Dorsolateral prefrontal cortex (tissue), 122 donors: ENCODE measurements at places on chromosomes 3 and 15. TPM values are rescaled to one million over a fixed set of nuclear protein-coding genes. Genes with fewer than 3 reads are reported as not detected.

SLC2A2 gene
- total RNA-seq: not detected

CHRD gene
- 45.1 TPM for total RNA-seq

HOMER2 gene
- total RNA-seq: 39.0 TPM

NKIRAS1 gene
- 41.1 TPM for total RNA-seq

MOBP gene
- total RNA-seq: 610 TPM

KNG1 gene
- total RNA-seq: 0.97 TPM

CTSH gene
- total RNA-seq: 90.7 TPM

GOLGA8T gene
- 1.0 TPM for total RNA-seq

ADGRG7 gene
- not detected for total RNA-seq

GOLGA8S gene
- total RNA-seq: 1.4 TPM

RYR3 gene
- 53.9 TPM for total RNA-seq

ATP6V1A gene
- total RNA-seq: 274 TPM

MKRN3 gene
- total RNA-seq: 6.4 TPM

GALNT15 gene
- 49.6 TPM for total RNA-seq

LRRFIP2 gene
- 122 TPM for total RNA-seq

REC114 gene
- total RNA-seq: not detected

STAC gene
- total RNA-seq: not detected

CHRNA7 gene
- 11.2 TPM for total RNA-seq

DLL4 gene
- total RNA-seq: 19.9 TPM

SNAPC5 gene
- total RNA-seq: 27.5 TPM

OXTR gene
- 4.4 TPM for total RNA-seq

CHDH gene
- total RNA-seq: 13.2 TPM

USP13 gene
- 13.6 TPM for total RNA-seq

GNAI2 gene
- 188 TPM for total RNA-seq

B3GALNT1 gene
- 49.7 TPM for total RNA-seq

CCK gene
- total RNA-seq: 338 TPM

EIF2A gene
- 73.1 TPM for total RNA-seq

CILP gene
- 0.16 TPM for total RNA-seq

C3orf22 gene
- total RNA-seq: not detected

BNC1 gene
- total RNA-seq: 0.12 TPM

ST3GAL6 gene
- 40.5 TPM for total RNA-seq

TMC3 gene
- 0.13 TPM for total RNA-seq

GABRB3 gene
- 130 TPM for total RNA-seq

NANOGP8 gene
- total RNA-seq: 1.4 TPM

ZKSCAN7 gene
- 5.5 TPM for total RNA-seq

TUSC7 gene
- not detected for total RNA-seq

DZIP1L gene
- 14.0 TPM for total RNA-seq

AQP9 gene
- 3.7 TPM for total RNA-seq

MESP2 gene
- total RNA-seq: 1.3 TPM

VEPH1 gene
- 1.7 TPM for total RNA-seq

SIDT1 gene
- total RNA-seq: 52.8 TPM

CKMT1B gene
- 172 TPM for total RNA-seq

LAMB2 gene
- 92.8 TPM for total RNA-seq

P2RY13 gene
- total RNA-seq: 3.9 TPM

CYP1A2 gene
- not detected for total RNA-seq
